ACHN (cell line): ENCODE measurements at places on chromosomes 1 and 21.

DNA sequence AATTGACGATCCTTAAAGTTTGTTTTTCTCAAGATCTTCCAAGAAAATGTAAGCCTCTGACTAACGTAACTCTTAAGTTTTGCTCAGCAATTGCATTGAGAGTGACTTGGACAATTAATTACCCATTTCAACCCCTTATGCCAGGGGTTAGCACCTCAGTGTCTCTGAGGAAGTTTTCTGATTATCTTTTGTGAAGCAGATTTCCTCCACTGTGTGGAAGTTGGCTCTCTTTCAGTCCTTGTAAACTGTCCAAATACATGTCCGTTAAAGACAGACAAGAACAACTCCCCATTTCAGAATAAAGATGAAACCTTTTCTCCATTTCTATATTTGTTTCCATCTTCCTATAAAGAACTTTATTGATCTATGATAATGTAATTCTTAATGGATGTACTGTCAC is 296.4 kb upstream of the FMN2 start:
- DNase-seq, result no peak

DNA sequence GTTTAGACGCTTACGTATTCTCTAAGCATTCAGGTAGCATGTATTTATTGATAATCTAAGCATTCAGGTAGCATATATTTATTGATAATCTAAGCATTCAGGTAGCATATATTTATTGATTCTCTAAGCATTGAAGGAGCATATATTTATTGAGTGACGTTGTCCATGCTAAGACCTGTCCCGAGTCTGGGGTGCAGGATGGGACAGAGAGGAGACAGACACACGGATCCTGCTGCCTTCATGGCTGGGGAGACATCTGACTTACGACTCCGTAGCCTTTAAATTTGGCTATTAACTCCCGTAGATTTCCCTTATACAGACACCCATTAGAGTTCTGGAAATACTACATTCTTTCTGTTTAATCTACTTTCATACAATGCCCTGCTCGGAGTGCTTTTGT is 982 bp downstream of the SCCPDH start:
- no peak for DNase-seq

- DNase-seq, result no peak
These were observed 241.0 kb upstream of the SGIP1 start for GRCh38 chr1:66292944-66293343.

- DNase-seq, result no peak
These were observed 32.3 kb upstream of the RALGPS2 start for GRCh38 chr1:178692564-178693327.

DNA sequence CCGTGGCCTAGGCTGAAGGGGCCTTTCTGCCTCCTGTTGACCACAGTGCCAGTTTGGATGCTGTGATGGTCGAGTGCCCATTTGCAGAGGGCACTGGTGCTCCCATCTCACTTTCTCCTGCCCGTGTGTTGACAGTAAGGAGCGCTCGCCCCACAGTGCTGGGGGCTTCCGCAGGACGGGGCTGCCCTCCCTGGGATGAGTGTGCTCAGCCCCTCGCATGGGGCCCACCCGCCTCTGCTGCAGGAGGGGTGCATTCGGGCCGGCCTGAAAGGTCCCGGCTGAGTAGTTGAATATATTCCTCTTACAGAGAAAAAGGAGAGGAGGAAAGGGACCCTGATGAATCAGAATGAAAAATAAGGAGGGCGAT is 37.3 kb downstream of the NTPCR start:
- DNase-seq, result no peak
